Fibroblast of skin of right biceps (primary cell): ENCODE measurements at places on chromosomes 12 and 14.
A peak's percentile ranks its signal among the peaks of the same experiment; 100 is the strongest.

- DNase-seq = peak; percentile 4
Observed at GRCh38 chr14:62896932-62897456, 148.3 kb downstream of the KCNH5 start.

DNA sequence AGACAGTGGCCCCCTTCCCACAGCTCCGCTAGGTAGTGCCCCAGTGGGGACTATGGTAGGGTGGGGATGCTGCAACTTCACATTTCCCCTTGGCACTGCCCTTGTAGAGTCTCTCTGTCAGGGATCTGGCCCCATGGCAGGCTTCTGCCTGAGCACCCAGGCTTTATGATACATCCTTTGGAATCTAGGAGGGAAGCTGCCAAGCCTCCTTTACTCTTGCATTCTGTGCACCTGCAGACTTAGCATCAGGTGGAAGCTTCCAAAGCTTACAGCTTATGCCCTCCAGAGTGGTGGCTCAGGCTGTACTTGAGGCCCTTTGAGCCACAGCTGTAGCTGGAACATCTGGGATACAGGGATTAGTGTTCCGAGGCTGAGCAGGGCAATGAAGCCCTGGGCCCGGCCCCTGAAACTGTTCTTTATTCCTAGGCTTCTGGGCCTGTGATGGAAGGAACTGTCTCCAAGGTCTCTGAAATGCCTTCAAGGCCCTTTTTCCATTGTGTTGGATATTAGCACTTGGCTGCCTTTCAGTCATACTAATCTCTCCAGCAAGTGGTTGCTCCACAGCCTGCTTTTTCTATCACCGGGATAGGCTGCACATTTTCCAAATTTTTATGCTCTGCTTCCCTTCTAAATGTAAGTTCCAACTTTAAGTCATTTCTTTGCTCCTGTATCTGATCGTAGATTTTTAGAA, 22.2 kb upstream of the OR6J1 start:
- no peak for DNase-seq

DNA sequence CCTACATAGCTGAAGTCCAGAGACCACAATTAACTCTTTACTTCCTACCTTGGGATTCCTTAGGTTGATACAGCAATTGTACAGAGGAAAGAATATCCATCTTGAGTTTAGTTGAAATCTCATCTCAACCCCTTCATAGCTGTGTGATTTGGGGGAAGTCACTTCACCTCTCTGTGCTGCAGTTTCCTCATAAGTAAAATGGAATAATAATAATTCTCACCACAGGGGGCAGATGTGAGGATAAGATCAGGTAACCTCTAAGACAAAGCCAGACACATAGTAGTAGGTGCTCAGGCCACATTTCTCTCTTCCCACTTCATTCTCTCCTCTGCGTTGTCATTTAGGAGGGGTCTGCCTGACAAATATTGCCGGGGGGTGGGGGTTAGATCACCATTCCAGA, 6.7 kb downstream of the FOXN4 start:
- no peak for DNase-seq

DNA sequence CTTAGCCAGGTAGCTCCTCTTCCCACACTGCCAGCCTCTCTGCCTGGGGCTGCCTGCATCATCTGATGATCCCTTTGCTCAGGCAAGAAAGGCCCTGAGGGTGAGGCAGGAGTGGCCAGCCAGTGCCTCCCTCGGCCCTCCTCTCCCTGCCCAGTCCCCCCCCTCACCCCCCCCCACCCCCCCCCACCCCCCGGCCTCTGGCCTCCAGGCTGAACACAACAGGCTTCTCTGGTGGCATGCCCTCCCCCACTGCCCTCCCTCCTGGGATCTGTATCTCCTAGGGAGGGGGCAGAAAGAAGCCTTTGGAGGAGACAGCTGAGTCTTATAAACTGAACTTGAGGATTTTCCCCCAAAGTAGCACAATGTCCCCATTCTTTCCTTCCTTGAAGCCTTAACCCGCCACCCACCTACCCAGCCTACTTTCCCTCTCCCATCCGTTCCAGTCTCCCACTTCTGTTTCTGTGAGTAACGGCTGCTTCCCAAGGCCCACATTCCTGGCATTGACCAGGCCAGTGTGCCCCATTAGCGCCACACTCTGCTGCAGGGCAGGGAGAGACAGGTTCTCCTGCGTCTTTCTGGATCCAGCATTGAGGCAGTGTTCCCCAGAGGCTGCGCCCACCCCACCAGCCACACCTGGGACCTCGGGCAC, 82.1 kb downstream of the B4GALNT3 start:
- no peak for DNase-seq

- DNase-seq = no peak
Observed at GRCh38 chr12:124169577-124170284, 125.2 kb upstream of the RFLNA start.

DNA sequence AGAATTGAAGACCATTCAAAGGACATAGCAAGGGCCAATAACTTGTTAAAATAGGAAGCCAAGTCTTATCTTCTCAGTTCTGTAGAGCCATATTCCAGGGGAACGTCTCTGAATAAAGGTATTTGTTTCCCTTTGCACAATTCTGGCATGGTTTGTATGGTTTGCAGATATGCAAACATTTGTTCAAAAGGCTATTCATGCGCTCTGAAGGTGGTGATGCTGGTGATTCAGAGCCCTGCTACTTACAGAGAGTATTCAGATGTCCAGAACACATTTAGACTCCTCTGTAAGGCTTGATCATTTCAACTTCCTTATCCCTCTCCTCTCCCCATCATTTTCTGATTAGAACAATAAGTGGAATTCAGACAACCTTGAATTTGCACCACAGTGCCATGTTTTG, 35.9 kb downstream of the SLC4A8 start:
- DNase-seq = no peak

DNA sequence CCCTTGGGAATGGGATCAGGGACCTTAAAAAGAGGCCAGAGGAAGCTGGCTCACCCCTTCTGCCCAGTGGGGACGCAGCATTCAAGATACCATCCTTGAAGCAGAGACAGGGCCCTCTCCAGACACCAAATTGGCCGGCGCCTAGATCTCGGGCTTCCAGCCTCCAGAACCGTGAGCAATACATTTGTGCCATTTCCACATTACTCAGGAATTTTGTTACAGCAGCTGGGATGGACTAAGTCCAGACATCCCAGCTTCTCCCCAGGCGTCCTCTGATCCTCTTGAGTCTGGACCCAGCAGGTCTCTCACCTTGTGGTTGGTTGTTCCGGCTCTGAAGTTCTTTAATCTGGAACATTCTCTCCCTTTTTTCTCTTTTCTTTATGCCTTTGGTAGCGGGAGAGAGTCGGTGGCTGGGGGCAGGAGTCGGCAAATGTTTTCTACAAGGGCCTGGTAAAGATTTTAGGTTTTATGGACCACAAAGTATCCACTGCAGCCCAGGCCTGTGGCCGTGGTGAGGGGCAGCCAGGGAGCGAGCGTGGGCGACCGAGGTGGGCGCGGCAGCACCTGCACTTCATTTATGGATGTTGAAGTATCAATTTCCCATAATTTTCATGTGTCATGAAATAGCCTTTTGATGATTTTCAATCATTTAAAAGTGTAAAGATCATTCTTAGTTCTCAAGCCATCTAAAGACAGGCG, 4.8 kb downstream of the CEP170B start:
- DNase-seq = no peak

- peak; percentile 57 for DNase-seq
Observed at GRCh38 chr12:117236456-117237001, 46.3 kb upstream of the FBXO21 start.

GRCh38 chr12:104775731-104776231, 182.3 kb downstream of the SLC41A2 start:
- no peak for DNase-seq

DNA sequence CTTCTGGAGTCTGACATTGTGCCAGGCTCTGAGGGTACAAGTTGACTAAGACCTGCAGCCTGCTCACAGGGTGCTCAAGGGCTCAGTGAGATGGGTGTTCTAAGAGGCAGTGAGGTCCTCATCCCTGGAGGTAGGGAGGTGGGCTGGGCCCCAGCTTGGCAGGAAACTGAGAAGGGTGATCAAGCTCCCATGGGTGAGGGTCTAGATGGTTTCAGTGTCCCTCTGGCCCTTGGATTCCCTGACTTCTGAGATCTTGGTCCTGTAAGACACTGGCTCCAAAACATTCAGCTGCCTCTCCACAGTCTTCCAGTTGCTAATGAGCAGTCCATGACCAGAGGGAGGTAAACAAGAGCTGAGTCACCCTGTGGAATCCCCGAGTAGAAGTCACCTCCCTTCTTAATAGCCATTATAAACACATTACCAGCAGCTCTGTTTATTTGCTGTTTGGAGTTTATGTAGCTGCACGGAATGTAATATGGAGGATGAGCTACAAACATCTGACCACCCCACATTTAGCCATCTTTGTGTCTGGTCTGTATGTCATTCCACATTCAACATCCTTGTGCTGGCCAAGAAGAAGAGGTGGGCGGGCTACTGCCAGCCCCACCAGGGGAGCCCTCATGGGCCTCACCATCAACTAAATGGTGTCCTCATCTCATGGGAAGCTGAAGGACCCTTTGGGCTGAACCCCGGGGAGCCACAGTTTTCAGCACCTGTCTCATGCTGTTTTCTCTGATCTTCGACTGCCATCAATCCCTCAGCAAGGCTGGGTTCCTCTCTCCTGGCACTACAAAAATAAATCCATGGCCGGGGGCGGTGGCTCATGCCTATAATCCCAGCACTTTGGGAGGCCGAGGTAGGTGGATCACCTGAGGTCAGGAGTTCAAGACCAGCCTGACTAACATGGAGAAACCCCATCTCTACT, 37.2 kb upstream of the BDKRB2 start:
- peak; percentile 80 for DNase-seq

GRCh38 chr12:13093848-13094220, 9.6 kb downstream of the GSG1 start:
- DNase-seq = peak; percentile 49

- peak; percentile 10 for DNase-seq
Observed at GRCh38 chr12:4421590-4422031, 24.0 kb downstream of the FGF6 start.

GRCh38 chr12:54261815-54262402, 18.0 kb downstream of the CBX5 start:
- DNase-seq = peak; percentile 30
